ENCODE measurements at places on chromosomes 4 and X.
A peak's percentile ranks its signal among the peaks of the same experiment; 100 is the strongest.

DNA sequence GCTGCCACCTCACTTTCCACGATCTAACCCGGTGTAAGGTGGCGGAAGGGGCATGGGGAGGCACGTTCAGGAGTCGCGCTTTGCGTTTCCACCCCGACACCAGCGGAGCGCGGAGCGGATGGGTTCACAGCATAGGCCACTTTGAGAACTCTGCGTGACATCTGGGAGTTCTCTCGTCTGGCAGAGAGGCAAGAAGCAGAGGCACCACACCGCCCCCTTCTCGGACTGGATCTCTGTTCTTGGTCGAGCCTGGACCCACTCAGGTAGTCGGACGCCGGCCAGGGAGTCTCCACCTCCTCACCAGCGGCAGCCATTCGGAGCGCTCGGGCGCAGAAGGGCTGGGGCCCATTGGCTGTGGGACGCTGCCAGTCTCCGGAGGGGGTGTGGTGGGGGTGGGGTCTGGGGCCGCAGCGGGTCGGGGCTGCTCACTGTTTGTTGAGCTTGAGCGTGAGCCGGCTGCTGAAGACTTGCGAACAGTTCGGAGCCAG, at the start of gene DACH2:
Gene DACH2, plus strand, starts transcription at position 428 of the 488 bp plus-strand sequence.
- DNase-seq: peak; percentile 89

- no peak for DNase-seq
Measured at GRCh38 chr4:53532521-53532920, 58.8 kb downstream of the LNX1 start.

GRCh38 chrX:112827292-112827903, 13.2 kb downstream of the AMOT start:
- DNase-seq: no peak

DNA sequence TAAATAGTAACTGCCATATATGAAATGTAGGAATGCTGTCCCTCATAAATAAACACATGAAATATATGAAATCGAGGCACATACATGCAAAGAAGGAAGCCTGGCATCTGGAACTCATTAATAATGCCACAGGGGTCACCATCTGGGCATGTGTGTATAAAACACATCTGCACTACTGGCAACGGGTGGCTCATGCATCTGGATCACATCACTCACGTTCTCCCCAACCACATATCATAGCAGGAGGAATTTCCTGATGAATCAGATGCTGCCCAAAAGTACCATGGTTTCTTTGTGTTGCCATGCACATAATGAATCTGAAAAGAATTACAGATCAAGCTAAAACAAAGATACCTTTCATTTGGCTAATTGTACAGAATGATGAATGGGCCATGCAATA, 28.6 kb downstream of the RNF175 start:
- DNase-seq: no peak

GRCh38 chrX:45497290-45497689, 296.6 kb upstream of the DIPK2B start:
- no peak for DNase-seq

- DNase-seq: no peak
Measured at GRCh38 chrX:39516427-39516841, 581.3 kb downstream of the BCOR start.

- no peak for DNase-seq
Measured at GRCh38 chrX:140092121-140092520, 126.8 kb upstream of the CXorf66 start.

GRCh38 chrX:134764202-134764785, 106.0 kb upstream of the PLAC1 start:
- DNase-seq: no peak

GRCh38 chr4:71188156-71188640, 150.6 kb upstream of the SLC4A4 start:
- no peak for DNase-seq

- DNase-seq: peak; percentile 62
Measured at GRCh38 chr4:145098675-145099037, 545 bp downstream of the ABCE1 start.

DNA sequence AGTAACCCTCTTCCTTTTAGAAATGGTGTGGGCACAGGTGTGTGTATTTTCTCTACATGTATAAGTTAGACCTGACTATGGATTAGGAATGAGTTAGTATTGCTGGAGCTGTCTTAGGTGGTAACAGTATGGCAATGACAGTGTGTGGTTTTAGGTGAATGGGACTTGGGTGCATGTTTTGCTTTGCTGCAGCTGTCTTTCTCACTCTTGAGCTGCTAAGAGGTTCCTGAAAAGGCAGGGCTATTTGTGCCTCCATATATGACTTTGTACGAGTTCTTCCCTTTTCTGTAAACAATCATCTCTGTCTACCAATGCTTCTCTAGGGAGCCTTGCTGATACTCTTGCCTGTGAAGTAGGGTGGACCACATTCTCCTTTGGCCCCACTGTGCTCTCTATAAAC, 234.8 kb upstream of the HHIP start:
- no peak for DNase-seq

DNA sequence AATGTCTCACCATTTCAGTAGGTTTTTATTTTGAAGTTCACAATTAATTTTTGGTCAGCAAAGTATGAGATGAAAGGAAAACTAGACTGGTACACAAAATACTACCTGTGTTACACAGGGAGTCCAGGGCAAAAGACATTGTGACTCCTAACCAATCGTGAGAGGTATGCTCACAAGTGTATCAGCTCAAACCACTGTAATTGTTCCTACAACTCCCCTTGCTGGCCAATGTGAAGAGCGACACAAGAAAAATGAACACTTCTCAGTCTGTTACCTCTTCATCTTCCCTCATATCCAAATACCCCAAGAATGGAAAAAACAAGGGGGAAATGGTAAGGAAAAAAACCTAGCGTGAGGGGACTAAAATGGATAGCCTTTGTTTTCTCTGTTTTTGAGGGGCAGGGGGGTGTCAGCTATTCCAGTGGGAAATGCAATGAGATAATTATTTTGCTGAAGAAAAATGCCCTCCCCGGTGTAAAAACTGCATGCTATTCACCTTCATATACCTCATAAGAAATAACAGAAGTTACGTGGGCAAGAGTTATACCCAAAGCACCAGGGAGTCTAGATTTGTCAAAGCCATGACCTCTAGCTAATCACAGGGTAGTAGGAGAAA, 30.6 kb upstream of the NSUN7 start:
- peak; percentile 55 for DNase-seq

GRCh38 chr4:108165586-108165985, 3.1 kb downstream of the LEF1 start:
- peak; percentile 67 for DNase-seq

DNA sequence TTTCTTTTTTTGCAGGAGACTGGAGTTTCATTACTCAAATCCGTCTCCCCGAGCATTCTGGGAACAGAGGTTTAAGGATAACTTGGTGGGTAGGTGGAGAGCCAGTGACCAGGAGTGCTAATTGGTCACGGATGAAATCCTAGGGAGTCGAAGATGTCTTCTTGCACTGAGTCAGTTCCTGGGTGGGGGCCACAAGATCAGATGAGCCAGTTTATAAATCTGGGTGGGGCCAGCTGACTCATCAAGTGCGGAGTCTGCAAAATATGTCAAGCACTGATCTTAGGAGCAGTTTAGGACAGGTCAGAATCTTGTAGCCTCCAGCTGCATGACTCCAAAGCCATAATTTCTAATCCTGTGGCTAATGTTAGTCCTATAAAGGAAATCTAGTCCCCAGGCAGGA, 741.3 kb downstream of the PCDH7 start:
- no peak for DNase-seq

- DNase-seq: no peak
Measured at GRCh38 chrX:53374222-53374820, 48.1 kb downstream of the SMC1A start.

- no peak for DNase-seq
Measured at GRCh38 chr4:182528819-182529218, 285.6 kb downstream of the TENM3 start.

- no peak for DNase-seq
Measured at GRCh38 chrX:78946178-78946931, 1.2 kb downstream of the P2RY10 start.

GRCh38 chr4:187479511-187479910, 516.1 kb upstream of the ZFP42 start:
- no peak for DNase-seq

DNA sequence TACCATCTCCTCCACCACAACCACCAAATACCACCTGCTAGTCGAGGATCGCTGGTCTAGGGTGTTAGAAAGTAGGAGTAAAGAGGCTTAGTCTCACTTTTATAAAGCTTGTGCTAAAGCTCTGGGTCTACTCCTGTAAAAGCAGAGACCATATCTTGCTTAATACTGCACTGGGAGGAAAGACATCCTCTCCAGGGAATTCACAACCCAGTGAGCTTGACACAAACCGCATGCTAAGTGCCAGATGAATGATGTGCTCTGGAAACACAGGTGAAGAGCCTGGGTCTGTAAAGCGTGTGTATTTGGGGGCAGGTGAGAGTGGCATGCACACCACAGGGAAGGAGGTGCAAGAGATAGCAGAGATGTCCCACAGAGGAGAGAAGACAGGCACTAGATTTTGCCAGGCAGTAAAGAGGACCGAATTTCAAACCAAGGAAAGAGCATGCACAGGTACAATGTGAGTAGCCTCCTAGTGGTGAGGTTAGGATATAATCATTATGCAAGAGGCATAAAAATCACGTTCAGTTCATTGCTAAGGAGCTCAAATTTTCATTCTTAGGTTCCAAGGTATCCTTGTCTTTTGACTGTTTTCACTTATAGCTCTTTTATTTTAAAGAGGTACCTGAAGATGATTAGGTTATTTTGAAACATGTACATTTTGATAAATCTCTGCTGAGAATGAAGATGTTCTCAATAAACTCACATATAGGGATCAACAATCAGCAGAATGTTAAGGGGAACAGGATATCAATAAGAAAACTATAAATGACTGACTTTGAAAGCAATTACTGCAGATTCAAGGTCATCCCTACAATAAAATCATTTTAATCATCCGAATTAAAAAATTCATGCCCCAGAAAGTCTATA, 20.7 kb downstream of the TAPT1 start:
- DNase-seq: peak; percentile 44

DNA sequence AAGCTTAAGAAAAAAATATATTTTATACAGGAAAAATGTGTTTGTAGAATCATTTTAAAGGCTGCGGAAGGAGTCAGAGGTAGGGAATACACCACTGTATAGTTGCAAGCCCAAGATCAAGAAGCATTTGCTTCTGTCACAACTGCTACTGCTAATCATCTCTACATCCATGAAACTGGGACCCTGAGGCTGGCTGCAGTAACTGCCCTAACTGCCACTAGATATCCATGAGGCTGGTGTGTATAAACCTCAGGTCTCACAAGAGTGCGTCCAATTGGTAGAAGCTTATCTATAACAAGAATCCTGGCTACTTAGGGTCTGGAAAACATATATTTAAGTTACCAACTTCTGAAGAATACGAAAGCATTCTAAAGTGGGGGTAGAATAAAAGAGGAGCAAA, 69.1 kb downstream of the RXFP1 start:
- no peak for DNase-seq

DNA sequence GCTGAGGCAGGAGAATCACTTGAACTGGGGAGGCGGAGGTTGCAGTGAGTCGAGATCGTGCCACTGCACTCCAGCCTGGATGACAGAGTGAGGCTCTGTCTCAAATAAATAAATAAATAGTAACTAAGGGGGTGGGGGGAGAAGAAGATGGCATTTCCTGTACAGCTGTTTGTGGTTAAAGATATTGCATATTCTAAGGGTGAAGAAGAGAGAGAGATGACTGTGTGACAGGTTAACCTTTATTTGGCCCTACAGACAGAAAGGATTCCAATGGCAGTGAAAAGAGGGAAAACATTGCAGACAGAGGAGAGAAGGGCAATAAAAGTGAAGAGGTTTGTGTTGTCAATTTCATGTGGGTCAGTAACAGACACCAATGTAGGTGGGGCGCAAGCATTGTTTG, 9.4 kb downstream of the TASL start:
- no peak for DNase-seq

GRCh38 chr4:145720656-145721055, 40.7 kb downstream of the C4orf51 start:
- no peak for DNase-seq

DNA sequence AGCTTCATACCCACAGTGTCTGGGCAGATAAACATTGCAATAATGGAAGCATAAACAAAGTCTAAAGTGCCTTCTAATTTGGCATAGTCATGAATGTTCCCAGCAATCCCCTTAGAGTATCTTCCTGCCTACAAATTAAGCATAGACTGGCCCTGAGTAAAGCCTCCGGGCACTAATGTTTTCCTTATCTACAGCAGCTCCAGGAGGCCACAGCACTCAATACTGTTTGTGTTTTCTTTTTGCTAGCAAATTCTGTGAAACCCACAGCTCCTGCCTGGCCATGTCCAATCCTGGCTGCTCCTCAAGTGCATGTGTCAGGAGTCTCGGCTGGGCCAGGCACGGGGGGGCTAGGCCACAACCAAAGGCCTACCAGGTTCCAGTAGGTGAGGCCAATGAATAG, 102.7 kb upstream of the TBC1D9 start:
- DNase-seq: no peak

Measured in NCI-H1417 (cell line).